ENCODE measurements at places on chromosomes 6 and 20.

DNA sequence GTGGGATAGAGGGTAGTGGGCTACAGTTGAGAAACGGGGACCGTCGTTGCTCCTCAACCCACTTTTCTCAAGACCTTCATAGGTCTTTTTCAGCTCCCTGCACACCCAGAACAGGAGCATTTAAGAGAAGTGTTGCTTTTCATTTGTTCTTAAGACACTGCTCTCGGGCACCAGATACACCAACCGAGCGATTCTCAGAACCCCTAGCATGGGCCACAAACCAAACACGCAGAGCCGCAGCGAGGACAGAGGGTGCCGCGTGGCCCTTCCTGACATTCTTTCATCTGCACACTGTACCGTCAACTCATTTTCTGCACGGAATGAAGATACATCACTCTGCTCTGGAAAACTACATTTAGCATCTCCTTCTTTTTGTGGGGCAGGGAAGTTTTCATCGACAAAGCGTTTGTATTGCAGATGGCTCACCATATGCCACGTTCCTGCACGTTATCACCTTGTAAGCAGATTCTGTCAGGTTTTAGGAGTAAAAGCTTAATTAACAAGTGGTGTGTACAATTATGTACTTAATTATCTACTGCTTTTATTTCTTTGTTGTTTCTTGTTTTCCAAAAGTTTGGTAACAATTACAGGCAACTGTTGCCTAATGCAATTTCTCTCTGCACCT is 70.4 kb upstream of the MLN start:
- DNase-seq, result no peak

DNA sequence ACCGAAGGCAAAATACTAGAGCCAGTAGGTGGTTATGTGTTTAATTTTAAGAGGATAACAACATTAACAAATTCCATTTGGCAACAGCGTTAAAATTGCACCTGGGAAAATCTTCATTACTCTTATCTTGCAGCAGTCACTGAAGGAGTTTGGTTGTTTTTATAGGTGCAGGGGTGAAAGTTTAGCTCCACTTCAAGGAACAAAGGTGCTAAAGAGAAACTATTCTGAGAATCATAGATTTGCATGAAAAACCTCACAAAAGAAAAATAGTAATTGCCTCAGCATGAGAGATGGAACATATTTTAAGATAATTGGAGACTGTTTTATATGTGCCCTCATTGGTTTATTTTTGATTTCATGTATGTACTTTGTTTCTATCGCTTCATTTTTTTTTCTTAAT is 444.4 kb downstream of the UTRN start:
- no peak for DNase-seq

- no peak for DNase-seq
These were observed 56.2 kb downstream of the RAB44 start for GRCh38 chr6:36753671-36754405.

DNA sequence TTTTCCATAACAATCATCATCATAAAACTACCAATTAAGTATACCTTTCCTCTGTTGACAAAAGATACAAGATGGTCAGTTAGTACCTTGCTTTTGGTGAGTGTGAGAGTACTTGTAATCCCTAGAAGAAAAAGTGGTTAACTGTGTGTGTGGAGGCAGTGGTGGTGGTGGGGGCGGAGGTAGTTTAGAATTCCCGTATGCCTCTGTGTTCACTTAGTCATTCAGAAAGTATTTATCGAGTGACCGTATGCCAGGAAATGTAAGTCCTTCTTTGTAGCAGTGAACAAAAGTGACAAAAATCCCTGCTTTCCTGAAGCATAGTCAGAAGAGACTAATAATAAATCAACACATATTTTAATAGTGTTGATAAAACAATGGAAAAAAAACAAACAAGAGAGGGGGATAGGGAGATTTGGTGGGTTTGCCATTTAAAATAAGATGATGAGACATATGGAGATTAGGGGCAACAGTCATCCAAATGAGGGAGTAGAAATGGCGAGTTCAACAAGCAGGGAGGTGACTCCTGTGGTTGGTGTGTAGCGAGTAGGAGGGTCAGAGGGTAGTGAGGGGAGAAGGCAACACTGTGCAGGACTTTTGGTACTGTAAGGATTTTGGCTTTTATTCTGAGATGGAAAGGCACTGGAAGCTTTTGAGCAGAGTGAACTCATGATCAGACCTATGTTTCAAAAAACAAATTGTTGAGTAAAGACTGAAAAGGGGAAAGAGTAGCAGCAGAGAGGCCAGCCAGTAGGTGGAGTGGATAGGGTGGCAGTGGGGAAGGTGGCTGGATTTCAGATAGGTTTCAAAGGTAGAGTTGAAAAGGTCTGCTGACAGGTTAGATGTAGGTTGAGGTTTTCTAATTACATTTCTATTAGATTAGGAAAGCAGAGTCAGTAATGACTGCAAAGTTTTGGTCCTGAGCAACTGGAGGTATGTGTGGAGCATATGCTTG is 40.3 kb upstream of the SIM1 start:
- DNase-seq, result peak; percentile 25

DNA sequence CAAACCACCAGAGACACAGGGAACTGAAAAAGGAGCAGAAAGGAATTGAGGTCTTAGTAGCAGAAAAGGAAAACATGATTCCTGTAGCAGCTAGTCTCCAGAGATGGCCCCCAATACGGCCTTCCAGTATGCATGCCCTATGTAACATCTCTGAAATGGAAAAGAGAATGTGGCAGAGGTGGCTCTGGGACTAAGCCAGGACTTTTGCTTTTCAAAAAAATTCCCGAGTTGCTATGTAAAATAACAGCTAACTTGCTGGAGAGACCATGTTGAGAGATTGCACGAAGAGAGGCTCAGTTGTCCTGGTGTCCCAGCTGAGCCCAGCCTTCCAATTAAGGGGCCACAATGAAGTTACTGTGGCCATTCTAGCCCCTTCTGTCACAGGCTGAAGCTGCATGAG is 27.7 kb downstream of the IL20RA start:
- DNase-seq, result no peak

- no peak for DNase-seq
These were observed 10.4 kb upstream of the FRMD1 start for GRCh38 chr6:168089186-168090063.

GRCh38 chr6:19934996-19935591 is 97.9 kb downstream of the ID4 start:
- peak; percentile 22 for DNase-seq

DNA sequence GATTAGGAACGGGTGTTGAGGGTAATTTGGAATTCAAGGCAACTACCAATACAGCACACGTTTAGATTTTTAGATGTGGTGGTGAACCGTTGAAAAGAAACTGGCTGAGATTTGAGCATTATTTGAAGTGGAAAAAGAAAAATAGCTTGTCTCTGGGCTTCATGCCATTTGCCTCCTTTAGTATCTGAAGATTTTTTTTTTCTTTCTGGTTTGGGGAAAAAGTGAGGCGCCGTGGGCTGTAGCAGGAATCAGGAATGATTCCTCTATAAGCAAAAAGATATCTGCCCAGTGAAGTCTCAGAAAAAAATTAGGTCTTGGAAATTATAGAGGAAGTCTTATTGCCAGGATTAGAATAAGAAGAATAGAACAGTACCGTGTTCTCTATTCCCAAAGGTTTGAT is 88.5 kb downstream of the RPS12 start:
- no peak for DNase-seq

DNA sequence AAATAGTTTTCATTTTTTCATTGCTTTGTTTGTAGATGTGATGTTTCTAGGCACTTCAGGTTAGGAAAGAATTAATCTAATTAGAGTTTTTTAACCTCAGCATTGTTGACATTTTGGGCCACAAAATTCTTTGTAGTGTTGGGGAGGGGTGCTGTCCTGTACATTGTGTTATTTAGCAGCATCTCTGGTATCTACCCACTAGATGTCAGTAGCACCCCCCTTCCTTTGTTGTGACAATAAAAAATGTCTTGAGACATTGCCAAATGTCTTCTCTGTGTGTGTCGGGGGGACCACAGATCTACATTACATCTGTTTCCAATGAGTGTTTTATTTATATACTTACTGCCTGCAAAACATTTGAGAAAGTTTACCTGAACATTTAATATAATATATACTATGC is 45.6 kb downstream of the EYA4 start:
- DNase-seq, result peak; percentile 36

GRCh38 chr6:140921366-140922226 is 1211.1 kb upstream of the GJE1 start:
- DNase-seq, result peak; percentile 75

DNA sequence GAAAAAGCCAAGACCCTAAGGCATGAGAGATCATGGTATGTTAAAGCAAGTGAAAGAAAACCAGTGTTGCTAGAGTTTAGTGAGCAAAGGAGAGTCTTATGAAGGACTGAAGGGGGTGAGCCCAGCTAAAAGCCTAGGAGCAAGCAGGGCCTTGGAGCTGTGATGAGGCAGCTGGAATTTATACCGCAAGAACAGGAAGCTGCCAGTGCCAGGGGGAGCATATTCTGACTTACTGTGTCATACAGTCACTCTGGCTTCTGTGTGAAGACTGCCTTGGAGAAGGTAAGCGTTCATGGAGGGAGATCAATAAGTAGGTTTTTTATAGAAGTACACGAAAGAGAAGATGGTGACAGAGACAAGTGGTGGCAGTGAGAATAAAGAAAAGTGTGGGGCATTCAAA is 308.9 kb upstream of the THEMIS start:
- peak; percentile 56 for DNase-seq

- DNase-seq, result no peak
These were observed 228.3 kb downstream of the TTLL2 start for GRCh38 chr6:167552961-167553735.

GRCh38 chr6:44043479-44044153 is 83.6 kb downstream of the MRPL14 start:
- DNase-seq, result no peak

GRCh38 chr6:4644996-4645395 is 131.2 kb upstream of the CDYL start:
- DNase-seq, result no peak

- no peak for DNase-seq
These were observed 82.1 kb upstream of the F13A1 start for GRCh38 chr6:6402591-6402990.

GRCh38 chr20:38321959-38322598 is 18.1 kb downstream of the BPI start:
- peak; percentile 61 for DNase-seq

GRCh38 chr6:105135056-105135455 is 44.8 kb downstream of the POPDC3 start:
- DNase-seq, result no peak

DNA sequence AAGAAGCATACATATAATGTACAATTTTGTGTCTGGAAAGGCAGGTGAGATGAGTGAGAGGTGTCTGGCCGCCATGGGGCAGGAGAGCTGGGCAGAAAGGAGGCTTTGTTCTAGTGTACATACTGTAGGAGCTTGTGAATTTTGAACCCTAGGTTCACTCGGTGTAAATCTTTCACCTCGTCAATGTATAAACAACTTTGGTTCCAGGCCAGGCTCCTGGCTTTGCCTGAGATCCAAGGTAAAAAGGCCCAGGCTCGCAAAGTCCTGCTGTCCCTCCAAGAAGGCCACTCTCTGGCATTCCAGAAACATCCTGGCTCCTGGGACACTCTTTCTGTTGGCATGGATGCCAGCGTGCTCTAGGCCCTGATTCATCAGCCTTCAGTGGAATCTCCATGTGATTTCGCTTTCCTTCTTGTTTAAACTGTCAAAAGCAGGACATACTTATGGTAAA is 7.1 kb upstream of the SLC22A7 start:
- no peak for DNase-seq

DNA sequence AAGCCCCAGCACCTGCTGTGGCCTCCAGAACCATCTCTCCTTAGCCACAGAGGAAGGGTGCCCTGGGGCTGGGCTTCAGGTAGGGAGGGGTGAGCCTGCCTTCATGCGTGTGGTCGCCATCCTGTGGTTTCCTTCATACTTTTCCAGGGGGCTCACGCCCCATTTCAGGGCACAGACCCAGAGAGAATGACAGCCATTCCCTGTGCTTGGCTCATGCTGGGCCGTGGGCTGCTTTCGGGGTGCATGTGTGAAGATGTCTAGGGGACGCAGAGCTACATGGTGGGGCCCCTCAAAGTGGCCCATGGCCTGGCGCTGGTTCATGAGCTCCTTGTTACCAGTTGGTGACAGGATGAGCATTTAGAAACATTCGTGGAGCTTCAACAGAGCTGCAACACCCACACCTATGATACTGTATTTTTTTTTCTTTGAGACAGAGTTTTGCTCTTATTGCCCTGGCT is 190.3 kb upstream of the SLC24A3 start:
- no peak for DNase-seq

DNA sequence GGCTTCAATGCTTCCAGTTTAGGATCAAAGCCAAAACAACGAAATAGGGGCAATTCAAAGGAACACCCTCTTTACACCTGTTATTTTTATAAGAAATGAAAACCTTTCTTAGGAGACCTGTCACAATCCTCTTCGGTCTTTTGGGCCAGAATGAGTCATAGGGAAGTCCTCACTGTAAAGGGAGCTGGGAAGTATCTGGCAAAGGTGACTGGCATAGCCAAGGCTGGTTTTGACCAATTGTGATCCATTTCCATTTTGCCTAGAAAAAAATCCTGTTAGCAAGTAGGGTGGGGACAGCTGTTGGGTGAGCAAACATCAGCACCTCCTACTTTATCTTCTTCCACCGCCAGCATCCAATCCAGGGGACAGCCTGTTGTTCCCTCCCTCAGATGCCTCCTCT is 343.2 kb upstream of the SULF2 start:
- DNase-seq, result no peak

- DNase-seq, result peak; percentile 82
These were observed at the start of gene ARID1B for GRCh38 chr6:156776840-156777576. TSS of gene ARID1B (plus strand) at chr6:156777378. CDS start at chr6:156777681, 303 bp downstream.

- DNase-seq, result no peak
These were observed 72.8 kb upstream of the RALGAPA2 start for GRCh38 chr20:20785226-20785625.

DNA sequence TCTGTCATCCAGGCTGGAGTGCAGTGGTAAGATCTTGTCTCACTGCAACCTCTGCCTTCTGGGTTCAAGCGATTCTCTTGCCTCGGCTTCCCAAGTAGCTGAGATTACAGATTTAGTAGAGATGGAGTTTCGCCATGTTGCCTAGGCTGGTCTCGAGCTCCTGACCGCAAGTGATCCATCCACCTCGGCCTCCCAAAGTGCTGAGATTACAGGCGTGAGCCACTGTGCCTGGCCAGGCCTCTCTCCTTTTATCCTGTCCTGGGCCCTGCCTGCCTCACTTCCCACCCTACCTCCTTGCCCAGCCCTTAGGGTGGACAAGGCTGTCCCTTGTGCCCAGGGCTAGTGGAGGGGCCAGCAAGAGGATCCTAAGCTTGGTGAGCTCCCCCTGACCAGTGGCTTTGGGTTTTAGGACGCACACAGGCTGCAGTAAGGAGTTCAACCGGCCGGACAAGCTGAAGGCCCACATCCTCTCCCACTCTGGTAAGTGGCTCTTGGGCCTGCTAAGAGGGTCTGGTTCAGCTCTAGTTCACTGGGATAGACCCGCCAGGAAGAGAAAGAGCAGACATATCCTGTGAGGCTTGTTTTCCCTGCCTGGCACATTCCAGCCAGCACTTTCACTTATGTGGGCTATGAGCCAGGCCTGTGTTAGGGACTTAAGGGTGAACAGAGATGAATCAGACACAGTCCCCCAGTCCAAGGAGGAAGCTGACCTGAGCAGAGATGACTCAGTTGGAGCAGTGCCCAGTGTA is 21.9 kb upstream of the CHMP4B start:
- DNase-seq, result peak; percentile 76

GRCh38 chr6:145699462-145699861 is 35.9 kb downstream of the EPM2A start:
- DNase-seq, result peak; percentile 29

Data from fibroblast of gingiva (primary cell).